ELF-1 (cell line): ENCODE measurements at places on chromosomes 1 and 21.

- no peak for DNase-seq
Measured at GRCh38 chr1:151852733-151853132, 779 bp downstream of the THEM5 start.

DNA sequence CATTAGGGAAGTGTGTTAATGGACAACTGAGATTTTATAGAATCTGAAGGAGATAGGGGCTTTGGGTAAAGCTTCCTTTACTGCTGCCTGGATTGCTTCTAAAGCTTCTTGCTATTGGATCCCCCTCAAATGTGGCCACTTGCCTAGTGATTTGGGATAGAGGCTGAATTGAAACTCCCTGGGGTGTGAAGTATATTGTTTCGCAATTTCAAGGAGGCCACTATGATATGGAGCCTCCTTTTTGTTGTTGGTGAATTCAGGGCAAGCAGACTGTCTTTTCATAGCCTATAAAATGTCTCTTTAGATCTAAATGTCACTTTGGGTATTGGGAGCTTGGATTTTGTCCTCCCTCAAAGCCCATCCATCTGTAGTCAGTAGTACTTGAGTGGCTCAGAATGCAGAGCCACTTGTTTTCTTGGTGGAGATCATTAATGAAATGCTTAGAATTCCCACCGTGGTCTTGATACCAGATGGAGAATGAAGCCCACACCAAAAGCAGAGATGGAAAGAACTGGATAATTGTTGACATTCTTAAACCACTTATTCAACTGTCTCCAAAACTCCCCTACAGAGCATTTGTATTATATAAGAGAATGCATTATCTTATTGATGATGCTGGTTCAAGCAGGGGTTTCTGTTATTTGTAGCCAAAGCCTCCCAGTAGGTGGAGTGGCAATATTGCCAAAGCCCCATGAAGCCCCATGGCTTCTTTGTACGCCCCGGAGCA is 144.3 kb upstream of the KCNE2 start:
- no peak for DNase-seq

DNA sequence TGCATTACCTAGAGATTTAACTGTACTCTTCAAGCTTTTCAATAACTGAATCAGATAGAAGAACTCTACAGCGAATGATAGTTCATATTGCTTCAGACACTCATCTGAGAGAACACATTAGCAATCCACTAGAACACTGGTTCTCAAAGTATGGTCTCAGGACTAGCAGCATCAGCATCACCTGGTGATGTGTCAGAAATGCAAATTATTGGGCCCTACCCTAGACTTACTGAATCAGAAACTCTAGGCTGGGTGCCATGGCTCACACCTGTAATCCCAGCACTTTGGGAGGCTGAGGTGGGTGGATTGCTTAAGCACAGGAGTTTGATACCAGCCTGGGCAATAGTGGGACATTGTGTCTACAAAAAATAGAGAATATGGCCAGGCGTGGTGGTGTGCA is 24.9 kb upstream of the GLIS1 start:
- no peak for DNase-seq

DNA sequence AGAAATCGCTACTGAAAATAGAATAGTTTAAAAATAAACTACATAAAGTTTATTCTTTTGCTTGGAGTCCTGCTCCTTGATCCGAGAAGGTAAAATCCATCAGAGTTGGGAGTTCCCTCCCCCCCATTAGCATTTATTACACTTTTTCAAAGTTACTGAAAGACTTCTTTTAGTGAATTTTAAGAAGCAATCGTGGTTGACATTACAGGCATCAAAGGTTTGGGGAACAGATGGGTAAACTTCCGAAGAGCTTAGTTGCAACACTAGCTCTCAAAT is 31.0 kb upstream of the NFIA start:
- DNase-seq = no peak

DNA sequence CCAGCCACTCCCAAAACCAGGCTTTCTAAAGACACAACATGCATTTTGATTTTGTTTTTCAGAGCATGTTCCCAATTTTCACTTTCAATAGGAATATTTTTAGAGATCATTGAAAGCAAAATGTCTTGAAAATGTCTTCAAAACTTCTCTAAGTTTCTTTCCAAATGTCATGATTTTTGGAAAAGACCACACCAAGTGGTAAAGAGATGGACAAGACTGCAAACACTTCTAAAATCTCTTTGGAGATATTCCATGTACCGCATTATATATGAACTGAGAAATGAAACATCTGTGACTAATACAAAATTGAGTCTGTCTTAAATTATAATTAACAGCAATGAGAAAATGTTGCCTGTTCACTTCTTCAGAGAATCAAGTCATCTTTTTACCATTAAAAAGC is 418.0 kb upstream of the PKN2 start:
- no peak for DNase-seq

GRCh38 chr1:218751208-218751948 is 406.2 kb downstream of the TGFB2 start:
- peak; percentile 5 for DNase-seq

- DNase-seq = no peak
Measured at GRCh38 chr1:26597629-26598039, 68.1 kb downstream of the RPS6KA1 start.

GRCh38 chr1:101360506-101360905 is 123.7 kb downstream of the S1PR1 start:
- DNase-seq = no peak

DNA sequence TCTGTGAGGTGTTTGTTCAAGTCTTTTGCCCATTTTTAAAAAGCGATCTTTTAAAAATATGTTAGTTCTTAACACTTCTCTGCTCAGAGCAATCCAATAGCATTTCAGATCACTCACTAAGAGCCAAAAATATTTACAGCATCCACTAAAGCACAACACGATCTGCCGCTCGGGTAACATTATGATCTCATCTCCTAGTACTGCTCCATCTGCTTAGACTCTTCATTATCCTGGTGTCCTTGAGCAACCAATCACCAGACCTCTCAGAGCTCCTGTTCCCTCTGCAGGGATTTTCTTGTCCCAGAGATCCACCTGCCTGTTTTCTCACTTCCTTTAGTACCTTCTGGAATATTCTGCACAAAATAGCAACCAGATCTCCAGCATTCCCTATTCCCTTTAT is 235.3 kb upstream of the ESRRG start:
- no peak for DNase-seq

GRCh38 chr1:211742889-211743529 is 67.6 kb upstream of the NEK2 start:
- DNase-seq = no peak

GRCh38 chr1:27144920-27145661 is 9.8 kb downstream of the SLC9A1 start:
- DNase-seq = peak; percentile 70

- DNase-seq = no peak
Measured at GRCh38 chr21:33300701-33301631, 23.8 kb upstream of the IFNAR1 start.

- peak; percentile 99 for DNase-seq
Measured at GRCh38 chr1:27299385-27300271, 22.3 kb upstream of the TMEM222 start.

DNA sequence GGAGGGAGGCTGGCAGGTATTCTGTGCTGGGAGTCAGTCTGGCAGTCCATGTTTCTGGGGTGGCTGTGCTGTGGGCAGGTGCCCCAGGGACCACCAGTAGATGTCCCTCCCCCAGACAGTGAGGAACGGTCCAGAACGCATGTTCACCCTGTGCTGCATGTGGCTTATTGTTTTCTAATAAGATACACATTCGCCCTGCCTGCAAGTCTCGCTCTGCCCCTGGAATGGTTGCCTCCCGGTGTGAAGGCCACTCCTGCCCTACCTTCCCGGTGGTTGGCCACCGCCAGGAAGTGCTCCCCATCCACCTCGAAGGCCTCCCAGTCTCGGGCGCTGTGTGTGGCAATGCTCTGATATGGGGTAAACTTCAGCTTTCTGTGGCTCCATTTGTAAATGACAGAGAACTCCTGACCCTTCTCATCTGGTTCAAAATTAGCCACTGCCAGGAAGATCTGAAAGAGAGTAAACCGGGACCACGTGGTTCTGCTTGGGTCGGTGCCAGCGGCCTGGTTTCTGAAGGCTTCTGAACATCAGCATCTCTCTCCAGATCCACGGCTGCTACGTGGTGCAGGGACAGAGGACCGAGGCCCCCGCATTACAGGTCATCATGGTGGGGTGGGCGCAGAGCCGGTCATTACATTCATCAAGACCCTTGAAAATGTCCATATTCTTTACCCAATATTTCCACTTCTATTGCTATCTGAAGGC is 14.5 kb downstream of the KRTAP10-1 start:
- DNase-seq = no peak

GRCh38 chr1:167223144-167224103 is 2.7 kb downstream of the POU2F1 start:
- DNase-seq = no peak

GRCh38 chr21:25420831-25421230 is 186.4 kb downstream of the MRPL39 start:
- no peak for DNase-seq

GRCh38 chr21:16370186-16370585 is 640.4 kb downstream of the USP25 start:
- no peak for DNase-seq

DNA sequence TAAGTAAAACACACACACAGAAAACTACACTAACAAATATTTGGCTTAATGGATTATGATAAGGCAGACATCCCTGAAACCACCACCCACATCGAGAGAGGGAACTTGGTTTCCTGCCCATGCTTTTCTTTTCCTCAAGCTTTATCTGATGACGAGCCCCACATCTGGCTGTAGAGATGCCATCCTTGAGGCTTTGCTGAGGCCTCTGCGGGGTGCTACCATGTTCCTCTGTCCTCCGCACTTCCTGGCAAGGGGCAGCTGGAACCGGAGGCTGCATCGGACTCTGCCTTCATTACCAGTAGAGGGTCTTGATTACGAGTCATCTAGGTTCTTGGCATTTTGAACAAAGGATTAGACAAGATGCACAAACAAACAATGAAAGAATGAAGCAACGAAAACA is 21.7 kb upstream of the C1orf174 start:
- DNase-seq = no peak

- DNase-seq = no peak
Measured at GRCh38 chr1:179327679-179328078, 34.1 kb downstream of the SOAT1 start.

- no peak for DNase-seq
Measured at GRCh38 chr1:218718206-218718605, 373.1 kb downstream of the TGFB2 start.

DNA sequence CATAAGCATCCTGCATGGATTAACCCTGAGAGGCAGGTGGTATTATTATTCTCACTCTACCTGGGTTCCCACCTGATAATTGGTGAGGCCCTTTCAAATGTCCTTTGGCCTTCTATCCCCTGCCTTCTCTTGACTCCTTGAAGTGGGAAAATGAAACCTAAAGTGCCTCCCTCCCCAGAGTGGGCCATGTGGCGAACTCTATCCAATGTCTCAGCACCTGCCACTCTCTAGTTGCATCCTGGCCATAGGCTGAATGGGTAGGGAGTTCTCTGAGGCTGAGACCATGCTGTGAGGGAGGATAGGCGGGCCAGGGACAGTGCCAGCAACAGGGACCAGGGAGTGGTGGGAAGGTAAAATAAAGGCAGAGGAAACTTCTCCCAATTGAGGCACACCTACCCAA is 35.3 kb downstream of the ELF3 start:
- no peak for DNase-seq

GRCh38 chr1:169877800-169878491 is 15.8 kb downstream of the SCYL3 start:
- DNase-seq = no peak

- no peak for DNase-seq
Measured at GRCh38 chr1:37159102-37159501, 124.8 kb upstream of the GRIK3 start.

DNA sequence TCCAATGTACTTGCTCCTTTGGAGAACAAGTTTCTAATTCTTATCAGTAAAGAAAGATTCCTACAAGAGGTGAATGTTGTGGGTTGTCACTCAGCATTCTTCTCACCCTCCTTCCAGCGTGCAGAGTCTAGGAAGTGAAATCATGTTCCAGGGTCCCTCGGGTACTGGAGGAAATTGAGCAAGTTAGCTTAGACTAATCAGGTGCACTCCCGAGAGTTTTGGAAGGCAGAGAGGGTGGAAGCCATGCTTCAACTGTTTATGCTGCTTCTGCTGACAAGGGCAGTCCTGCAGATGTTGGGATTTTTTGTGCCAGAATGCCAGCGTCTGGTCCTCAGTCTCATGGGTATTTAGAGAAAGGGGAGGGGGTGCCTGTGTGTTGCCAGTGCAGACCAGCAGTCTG is 5.3 kb upstream of the C1orf115 start:
- no peak for DNase-seq

DNA sequence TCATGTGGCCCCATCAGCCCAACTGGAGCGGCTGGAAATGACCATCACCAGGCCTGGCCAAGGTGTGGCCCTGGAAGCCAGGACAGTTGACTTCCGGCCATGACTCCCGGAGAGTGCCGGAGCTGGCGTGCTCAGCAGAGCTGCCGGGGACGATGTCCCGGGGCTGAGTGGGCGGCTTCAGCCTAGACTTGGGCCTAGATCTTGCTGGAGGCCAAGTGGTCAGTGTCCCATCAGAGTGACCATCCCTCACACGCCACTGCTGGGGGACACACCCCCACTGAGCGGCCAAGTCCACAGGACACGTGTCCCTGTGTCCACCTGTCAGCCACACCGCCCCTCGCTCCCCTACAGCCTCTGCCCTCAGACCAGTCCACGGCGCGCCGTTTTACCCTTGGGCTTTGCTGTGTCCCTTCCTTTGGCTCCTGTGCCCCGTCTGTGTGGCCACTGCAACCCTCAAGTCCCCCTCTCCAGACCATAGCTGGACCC is 4.0 kb downstream of the FAAP20 start:
- DNase-seq = no peak
